Chondrocyte (in vitro differentiated cells): ENCODE measurements at places on chromosomes 3 and 15. TPM values are rescaled to one million over a fixed set of nuclear protein-coding genes. Genes with fewer than 3 reads are reported as not detected.

- no peak overlapping the region for H3K27ac ChIP-seq
- no peaks in the 10 kb centered on the region for H3K27me3 ChIP-seq
- no peak overlapping the region for H3K4me3 ChIP-seq
- DNase-seq, result no peak
Measured at GRCh38 chr3:8746780-8747345, 13.3 kb downstream of the CAV3 start.

DNA sequence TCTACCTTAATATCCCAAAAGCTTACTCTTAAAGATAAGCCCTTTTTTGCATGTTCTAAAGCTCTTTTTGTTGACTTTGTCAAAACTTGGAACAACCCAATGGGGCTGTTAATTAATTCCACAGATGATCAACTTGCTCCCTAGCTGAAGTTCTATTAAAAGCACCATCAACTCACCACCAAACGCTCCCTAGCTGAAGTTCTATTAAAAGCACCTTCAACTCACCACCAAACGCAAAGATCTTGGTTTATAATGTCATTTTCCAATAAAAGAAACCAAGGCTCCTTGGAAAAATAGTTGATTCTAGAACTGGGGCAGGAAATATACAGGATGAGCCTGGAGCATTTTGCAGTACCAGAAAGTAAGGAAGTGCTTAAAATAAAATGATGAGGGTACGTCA, 122.3 kb upstream of the STT3B start:
- peaks cover 32% of the 10 kb centered on the region for H3K4me1 ChIP-seq
- H3K27ac ChIP-seq, result no peak overlapping the region
- H3K36me3 ChIP-seq, result no peaks in the 10 kb centered on the region
- no peak overlapping the region for H3K4me3 ChIP-seq

DNA sequence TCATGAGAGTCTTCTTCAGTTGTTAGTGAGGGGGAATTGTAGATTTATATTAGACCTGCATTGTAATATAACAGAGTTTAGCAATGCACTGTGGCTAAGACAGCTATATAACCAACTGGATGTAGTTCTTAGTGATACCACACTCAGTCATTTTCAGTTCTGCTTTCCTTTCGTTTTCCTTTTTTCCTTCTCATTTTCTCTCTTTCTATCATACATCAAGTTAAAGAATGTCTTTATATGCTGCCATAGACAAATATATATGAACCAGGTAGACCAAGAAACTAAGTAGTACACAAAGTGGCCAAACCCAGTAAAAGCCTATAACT, 43.7 kb upstream of the CD47 start:
- H3K4me3 ChIP-seq, result no peak overlapping the region
- DNase-seq, result no peak
- H3K4me1 ChIP-seq, result peaks cover 28% of the 10 kb centered on the region
- no peaks in the 10 kb centered on the region for H3K27me3 ChIP-seq
- no peak overlapping the region for H3K27ac ChIP-seq
- no peaks in the 10 kb centered on the region for H3K36me3 ChIP-seq

GRCh38 chr15:63466378-63467192, 37.8 kb upstream of the USP3 start:
- peak overlapping the region; percentile 22 for H3K4me3 ChIP-seq
- H3K27me3 ChIP-seq, result peaks cover 18% of the 10 kb centered on the region

- peaks cover 5% of the 10 kb centered on the region for H3K4me1 ChIP-seq
- H3K27ac ChIP-seq, result no peak overlapping the region
- H3K36me3 ChIP-seq, result no peaks in the 10 kb centered on the region
- no peaks in the 10 kb centered on the region for H3K27me3 ChIP-seq
Measured at GRCh38 chr3:153897025-153897723, 224.0 kb upstream of the ARHGEF26 start.

DNA sequence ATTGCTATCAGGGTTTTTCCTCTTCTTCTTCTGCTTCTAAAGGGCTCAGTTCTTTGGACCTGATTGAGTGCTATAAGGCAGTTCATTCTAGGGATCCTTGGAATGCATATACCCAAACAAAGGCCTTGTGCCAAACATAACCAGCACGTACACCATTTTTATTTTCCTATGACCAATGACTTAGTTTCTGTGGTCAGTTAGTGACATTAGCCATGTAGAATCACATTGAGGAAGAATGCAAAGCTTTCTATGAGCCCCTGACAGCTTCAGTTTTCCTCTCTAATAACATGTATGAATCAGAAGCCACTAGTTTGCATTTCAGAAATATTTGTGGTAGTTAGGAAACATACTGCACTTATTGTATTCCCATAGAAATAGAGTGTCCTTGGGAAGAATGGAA, 240.0 kb downstream of the THRB start:
- peaks cover 3% of the 10 kb centered on the region for H3K4me1 ChIP-seq
- peaks cover 2% of the 10 kb centered on the region for H3K27me3 ChIP-seq
- H3K4me3 ChIP-seq, result no peak overlapping the region
- no peak overlapping the region for H3K27ac ChIP-seq
- peaks cover 2% of the 10 kb centered on the region for H3K36me3 ChIP-seq

- peaks cover 2% of the 10 kb centered on the region for H3K36me3 ChIP-seq
- H3K4me1 ChIP-seq, result peaks cover 65% of the 10 kb centered on the region
- no peak overlapping the region for H3K4me3 ChIP-seq
- no peaks in the 10 kb centered on the region for H3K27me3 ChIP-seq
- H3K27ac ChIP-seq, result peak overlapping the region; percentile 89
Measured at GRCh38 chr3:152355744-152356665, 87.3 kb downstream of the MBNL1 start.

- no peaks in the 10 kb centered on the region for H3K27me3 ChIP-seq
- no peak overlapping the region for H3K4me3 ChIP-seq
- no peak for DNase-seq
- H3K4me1 ChIP-seq, result no peaks in the 10 kb centered on the region
- peaks cover 3% of the 10 kb centered on the region for H3K36me3 ChIP-seq
Measured at GRCh38 chr15:25230442-25230841, 208.4 kb downstream of the UBE3A start.

DNA sequence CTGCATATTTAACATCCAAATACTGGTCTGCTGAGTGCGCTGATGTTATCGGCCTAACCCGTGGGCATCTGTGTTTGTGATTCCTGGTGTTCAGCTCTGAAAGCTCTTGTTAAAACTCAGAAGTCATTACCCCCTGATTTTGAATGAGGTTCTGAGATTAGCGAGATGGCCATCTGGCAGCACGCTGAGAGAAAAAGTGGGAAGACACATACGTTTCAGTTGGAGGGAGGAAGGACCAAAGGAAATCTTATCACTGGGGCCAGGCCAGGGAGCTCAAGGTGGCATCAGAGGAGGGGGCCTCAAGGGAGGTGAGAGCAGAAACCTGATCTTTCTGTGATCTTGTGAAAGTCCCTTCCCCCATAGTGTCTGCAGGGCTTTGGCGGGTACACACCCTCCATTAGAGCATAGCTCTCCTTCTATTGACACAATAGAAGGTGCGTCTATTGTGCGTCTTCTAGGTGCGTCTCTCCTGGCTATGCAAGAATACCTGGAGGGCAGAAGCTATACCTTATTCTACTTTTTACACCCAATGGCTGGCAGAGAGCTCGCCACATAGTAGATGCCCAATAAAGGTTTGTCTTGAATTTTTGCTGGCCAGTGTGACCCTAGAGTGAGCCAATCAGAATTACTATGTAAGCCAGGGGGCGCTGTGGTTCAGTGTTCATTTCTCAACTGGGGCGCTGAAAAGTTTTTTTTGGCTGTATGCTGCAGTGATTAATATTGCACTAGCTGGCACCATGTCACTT, 182.4 kb downstream of the SHQ1 start:
- peaks cover 14% of the 10 kb centered on the region for H3K27me3 ChIP-seq
- H3K36me3 ChIP-seq, result no peaks in the 10 kb centered on the region
- no peak for DNase-seq
- H3K4me3 ChIP-seq, result no peak overlapping the region
- peaks cover 32% of the 10 kb centered on the region for H3K4me1 ChIP-seq

The MB21D2 gene
- total RNA-seq, result 8.2 to 8.9 TPM (median 8.7 TPM) in 3 replicates

The CELF6 gene
- total RNA-seq, result 0.42 to 1.3 TPM in 2 of 3 replicates, not detected in the other

The AMIGO3 gene
- total RNA-seq, result 0.27 to 0.35 TPM in 2 of 3 replicates, not detected in the other

The GALK2 gene
- 14.1 to 22.3 TPM (median 14.8 TPM) in 3 replicates for total RNA-seq
